ENCODE measurements at places on chromosomes 12 and 14.

DNA sequence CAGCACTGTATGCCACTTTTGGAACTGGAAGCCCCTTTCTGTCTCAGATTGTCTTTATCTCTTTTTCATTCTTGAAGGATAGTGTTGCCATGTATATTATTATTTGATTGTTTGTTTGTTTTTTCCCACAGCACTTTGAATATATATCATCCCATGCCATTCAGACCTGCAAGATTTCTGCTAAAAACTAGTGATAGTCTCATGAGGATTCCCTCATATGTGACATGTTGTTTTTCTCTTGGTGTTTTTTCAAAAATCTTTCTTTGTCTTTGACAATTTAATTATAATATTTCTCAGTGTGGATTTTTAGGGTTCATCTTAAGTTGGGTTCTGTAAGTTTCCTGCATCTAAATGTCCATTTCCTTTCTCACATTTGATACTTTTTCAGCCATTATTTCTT is 36.8 kb upstream of the SCAF11 start:
- DNase-seq: no peak

- no peak for DNase-seq
Measured at GRCh38 chr14:67418401-67419191, 6.6 kb upstream of the PLEK2 start.

GRCh38 chr14:52690983-52691760 is 4.2 kb downstream of the ERO1A start:
- no peak for DNase-seq

DNA sequence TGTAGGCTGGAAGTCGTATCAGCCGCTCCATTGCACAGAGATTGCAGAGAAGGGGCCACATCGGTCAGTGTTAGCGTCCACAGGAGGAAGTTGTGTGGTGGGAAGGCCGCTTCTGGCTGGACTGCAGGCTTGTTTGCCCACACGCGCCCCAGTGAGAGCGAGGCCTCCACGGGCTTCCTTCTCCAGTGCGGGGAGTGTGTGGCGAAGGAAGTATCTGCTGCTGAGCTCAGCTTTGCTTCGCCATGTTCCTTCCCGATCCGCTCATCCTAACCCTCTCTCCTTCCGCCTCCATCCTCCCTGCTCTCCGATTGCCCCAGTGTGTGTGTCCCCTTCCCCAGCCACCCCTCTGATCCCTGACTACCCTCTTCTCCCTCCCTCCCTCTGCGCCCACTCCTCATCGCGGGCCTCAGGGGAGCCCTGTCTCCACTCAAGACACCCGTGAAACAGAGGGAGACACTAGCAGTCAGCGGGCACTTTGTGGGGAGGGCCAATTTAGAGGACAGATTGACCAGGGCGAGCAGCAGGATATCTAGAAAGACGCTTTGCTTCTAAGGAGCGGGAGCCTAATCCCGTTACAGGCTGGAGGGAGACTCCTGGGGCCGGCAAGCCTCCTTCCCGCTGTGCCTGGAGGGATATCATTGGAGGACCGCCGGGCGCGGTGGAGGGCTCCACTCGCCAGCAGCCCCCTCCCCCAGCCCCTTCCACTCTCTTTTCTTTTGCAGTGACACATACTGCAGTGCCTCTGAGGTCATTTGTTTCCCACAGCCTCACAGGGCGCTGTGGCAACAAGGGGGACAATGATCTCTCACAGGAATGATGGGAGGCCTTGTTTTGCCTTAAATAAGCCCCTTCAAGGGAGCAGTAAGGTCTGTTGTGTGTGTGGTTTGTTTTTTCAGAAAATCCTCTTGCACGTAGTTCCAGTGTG is 428.8 kb downstream of the ZFP36L1 start:
- DNase-seq: no peak

DNA sequence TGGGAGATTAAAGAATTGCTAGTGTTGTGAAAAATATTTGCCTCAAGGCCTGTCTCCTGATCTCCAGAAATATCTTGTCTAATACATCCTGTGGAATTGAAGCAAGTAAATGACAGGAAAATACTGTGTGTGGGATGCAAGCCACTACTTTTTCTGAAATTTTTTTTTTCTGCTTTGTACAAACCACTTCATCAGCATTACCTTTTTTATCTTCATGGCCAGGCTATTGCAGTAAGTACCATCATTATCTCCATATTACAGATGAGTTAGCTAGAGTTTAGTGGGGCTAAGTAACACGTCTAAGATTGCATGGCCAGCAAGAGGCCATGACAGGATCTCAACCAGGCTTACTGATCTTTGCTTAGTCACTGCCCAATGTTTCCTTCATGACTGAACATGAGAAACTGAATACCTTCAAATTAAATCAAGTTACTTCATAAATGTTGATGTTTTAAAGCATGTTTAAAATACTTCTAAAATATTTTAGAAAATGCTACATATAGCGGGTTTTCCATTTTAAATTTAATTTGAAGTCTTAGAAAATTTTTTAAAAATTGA is 273.7 kb downstream of the SLC6A15 start:
- no peak for DNase-seq

DNA sequence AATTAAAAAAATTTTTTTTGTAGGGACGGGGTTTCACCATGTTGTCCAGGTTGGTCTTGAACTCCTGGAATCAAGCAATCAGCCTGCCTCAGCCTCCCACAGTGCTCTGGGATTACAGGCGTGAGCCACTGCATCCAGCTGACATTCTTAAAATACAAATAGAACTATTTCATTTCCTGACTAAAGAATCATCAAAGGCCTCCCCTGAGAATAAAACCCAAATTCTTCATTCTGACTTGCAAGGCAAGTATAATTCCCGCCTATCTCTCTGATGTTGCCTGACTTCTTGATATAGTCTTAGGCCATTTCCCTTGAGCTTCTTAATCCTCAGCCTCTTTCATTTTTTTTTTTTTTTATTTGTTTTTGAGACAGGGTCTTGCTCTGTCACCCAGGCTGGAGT is 4.4 kb upstream of the BICD1 start:
- no peak for DNase-seq

DNA sequence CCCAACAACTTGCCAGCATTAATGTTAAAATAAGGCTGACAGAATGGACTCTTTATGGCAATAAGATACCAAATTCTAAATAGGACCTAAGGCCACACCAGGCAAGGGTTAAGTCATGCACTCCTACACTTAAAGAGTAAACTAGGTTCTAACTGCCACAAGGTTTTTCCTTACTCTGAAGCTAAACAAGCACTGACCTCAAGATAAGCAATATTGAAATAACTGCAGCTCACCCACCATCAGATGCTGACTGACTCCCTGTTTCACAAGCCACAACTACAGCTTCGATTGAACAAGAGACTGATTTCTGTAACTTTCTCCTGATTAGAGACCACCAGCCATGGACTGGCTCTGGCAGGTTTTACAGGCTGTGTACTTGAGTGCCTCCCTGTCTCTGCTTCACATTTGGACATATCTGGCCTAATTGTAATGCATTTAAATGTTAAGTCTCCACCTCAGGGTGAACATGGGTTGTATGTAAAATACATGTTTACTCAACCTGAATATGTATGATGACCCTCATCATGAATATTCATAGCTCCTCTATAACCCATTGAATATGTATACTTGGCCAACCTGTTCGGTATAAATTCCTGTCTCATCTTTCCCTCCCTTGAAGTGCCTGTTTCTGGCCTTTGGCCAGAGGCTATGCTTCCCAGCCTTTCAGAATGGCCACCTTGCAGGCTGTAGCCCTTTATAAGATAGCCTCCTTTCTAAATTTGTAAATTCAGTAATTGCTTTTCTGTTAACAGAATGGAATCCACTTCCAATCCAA is 70.5 kb upstream of the DAAM1 start:
- DNase-seq: no peak

- no peak for DNase-seq
Measured at GRCh38 chr12:76871742-76872141, 7.1 kb downstream of the CSRP2 start.

- DNase-seq: no peak
Measured at GRCh38 chr14:69615121-69615495, 3.7 kb downstream of the SUSD6 start.

DNA sequence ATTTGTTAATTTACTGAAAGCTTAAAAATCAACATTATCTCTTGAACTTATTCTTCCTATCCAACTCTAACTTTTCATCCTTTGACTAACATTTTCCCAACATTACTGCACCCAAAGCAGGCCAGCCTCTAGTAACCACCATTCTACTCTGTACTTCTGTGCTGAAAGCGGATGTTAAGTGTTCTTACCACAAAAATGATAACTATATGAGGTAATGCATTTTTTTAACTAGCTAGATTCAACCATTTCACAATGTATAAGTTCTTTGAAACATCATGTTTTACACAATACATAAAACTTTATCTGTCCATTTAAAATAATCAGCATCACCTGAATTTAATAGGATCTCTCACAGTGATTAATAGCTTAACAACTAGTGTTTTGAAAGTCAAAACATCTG is 468.5 kb upstream of the MGAT4C start:
- DNase-seq: no peak

GRCh38 chr12:14691560-14691959 is 4.8 kb downstream of the GUCY2C start:
- DNase-seq: no peak
